ENCODE measurements at places on chromosomes 4 and X.
A peak's percentile ranks its signal among the peaks of the same experiment; 100 is the strongest.

GRCh38 chr4:33149658-33150524 is 2429.7 kb downstream of the PCDH7 start:
- DNase-seq, result no peak

DNA sequence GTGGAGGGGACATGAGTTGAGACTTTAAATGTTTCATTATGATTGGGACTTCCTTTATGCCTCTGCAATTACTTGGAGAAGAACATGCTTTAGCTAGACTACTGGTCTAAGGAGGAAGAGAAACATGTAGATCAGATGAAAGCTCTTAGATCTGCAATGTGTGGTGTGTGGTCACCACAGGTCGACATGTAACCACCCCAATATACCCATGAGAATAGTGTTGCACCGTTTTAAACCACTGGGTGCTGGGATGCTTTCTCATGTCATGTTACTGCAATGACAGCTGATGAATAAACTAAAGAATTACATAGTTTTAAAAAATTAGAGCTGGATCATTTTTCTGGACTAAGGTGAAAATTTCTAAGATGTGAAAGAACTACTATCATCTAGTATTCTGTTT is 1039.7 kb downstream of the RAPGEF2 start:
- no peak for DNase-seq

- DNase-seq, result peak; percentile 85
Measured at GRCh38 chr4:81505004-81505598, 33.4 kb upstream of the RASGEF1B start.

GRCh38 chrX:96985046-96985445 is 101.3 kb downstream of the RPA4 start:
- DNase-seq, result no peak

DNA sequence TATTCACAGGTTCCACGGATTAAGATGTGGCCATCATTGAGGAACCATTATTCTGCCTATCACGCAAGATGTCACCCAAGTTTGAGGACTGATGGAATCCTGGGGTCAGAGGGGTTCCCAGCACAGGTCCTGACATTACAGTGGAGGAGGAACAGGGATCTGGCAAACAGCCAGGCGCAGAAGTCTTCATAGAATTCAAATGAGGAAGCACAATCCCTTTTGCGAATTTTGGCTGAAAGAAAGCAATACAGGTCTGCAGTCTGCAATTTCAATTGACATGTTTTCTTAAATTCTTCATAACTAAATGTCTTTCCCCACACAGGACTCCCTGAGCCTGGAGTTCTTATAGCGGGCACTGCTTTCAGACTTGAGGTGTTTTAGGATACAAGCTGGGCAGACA is 14.5 kb downstream of the DOCK11 start:
- DNase-seq, result no peak

- DNase-seq, result no peak
Measured at GRCh38 chr4:13601848-13602247, 25.7 kb downstream of the BOD1L1 start.

- DNase-seq, result no peak
Measured at GRCh38 chr4:140187316-140187695, 33.3 kb upstream of the MAML3 start.

DNA sequence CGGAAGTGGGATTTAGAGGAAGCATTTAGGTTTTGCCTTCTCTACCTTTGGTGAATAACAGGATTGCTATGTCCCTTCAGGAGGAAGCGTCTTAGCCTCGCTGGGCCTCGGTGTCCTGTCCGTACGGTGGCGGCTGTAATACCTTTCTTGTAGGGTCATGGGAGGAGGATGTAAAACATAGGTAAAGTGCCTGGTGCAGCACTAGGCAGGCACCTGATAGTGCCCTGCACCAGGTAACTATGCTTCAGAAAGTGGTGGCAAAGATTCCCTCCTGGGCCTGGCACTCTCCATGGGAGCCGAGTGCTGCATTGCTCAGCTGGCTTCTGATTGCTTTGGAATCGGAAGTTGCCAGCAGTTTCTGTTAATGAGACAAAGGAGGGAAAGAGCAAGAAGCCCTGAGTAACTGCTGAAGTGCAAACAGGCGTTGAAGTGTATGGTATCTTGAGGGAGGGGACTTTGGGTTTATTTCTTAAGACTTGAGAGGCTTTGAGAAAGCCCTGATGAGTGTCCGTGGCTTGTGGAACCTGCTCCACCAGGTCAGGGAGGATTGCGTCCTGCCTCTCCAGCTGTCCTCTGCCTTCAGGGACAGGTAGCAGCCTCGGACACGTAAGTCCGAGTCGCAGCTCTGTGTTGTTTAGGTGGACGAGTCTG is 45.8 kb downstream of the TBC1D14 start:
- DNase-seq, result no peak

- peak; percentile 38 for DNase-seq
Measured at GRCh38 chr4:107757864-107758476, 37.9 kb upstream of the PAPSS1 start.

DNA sequence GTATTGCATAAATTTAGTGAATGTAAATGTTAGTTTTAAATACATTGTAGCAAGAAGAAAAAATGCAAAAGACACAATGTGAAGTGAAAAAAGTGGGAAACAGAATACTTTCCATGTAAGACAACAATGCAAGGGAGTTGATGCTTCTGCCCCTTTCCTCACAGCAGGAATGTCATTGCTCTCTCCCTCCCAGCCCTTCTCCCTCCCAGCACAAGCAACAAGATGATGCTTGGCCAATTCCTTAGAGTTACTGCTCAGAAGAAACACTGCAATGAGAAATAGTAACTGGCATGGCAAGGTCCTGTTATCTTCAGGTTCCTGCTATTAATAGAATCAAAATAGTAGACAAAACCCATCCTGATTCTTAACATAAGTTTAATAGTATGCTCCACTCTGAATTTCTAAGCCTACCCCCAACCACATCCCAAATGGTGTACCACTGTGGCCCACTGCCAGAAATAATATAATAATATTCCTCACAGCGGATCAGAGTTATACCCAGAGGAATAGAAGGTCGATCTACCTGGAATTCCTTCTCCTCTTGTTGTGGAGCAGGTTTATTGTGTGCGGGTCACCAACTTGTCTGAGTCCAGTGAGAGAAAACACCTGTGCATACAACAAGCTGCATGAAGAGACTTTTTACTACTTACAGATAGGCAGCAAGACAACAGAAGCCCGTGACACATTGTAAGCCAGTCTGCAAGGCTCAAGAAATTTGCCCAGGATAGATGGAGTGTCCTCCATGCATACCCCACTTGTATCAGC is 69.8 kb upstream of the SLC7A11 start:
- no peak for DNase-seq

DNA sequence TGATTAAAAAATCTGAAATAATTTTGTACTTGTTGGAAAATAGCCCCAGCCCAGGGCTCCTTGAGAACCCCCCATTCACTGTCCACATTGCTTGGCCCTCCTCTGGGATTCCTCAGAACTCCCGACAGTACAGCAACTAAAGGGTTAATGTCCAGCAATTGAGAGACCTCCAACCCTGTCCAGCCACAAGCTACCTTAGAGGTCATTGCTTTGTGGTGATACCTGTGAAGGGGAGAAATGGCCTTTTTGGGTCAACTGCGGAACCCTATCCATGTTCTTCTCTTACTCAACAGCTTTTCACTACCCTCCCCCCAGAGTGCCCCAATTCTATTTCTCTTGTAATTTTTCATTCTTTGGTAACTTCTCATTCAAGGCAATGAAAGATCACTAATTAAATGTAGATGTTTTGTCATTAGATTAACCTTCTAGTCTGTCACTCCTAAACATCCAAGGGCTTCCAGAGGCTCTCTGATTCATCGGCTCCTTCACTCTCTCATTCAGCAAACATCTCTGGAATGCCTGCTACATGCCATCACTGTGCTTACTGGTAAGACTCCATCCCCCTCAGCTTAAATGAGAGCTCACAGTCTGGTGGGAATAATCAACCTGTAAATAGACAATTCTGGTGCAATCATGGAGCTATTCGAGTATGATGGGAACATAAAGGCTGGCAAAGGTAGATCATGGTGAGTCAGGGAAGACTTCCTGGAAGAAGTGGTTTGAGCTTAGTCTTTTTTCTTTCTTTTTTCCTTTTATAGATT is 241.4 kb upstream of the PGRMC2 start:
- no peak for DNase-seq

GRCh38 chr4:22460266-22460665 is 55.6 kb downstream of the ADGRA3 start:
- no peak for DNase-seq

DNA sequence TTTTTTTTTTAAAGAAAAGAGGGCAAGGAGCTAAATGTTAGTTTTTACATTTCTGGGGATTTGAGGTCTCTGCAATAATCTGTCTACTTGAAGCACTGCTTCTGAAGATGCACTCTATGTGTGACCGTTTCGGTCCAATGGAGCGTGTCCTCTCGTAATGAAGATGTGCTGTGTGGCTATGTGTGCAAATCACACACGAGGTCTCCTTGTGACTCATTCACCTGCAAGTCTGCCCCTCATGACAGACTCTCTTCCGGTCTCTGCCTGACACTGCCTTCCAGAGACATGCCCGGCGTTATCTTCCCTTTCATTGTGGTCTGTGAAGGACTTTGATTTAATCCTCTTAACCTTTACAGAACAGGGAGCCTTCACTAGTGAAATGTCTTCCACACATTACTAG is 84.3 kb downstream of the TRAM1L1 start:
- no peak for DNase-seq

DNA sequence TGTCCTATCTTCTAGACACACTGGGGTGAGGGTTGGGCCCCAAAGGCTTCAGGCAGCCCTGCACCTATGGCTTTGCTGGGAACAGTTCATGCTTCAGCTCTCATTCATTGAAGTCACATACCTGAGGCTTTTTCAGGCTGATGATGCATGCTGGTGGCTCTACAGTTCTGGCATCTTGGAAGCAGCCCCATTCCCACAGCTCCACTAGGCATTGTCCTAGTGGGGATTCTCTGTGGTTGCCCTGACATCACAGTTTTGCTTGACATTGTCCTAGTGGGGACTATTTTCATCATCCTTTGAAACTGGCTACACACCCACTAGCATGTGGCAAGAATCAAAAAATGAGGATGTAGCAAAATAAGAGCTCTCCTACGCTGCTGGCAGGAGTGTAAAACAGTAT is 37.7 kb upstream of the C4orf17 start:
- no peak for DNase-seq

DNA sequence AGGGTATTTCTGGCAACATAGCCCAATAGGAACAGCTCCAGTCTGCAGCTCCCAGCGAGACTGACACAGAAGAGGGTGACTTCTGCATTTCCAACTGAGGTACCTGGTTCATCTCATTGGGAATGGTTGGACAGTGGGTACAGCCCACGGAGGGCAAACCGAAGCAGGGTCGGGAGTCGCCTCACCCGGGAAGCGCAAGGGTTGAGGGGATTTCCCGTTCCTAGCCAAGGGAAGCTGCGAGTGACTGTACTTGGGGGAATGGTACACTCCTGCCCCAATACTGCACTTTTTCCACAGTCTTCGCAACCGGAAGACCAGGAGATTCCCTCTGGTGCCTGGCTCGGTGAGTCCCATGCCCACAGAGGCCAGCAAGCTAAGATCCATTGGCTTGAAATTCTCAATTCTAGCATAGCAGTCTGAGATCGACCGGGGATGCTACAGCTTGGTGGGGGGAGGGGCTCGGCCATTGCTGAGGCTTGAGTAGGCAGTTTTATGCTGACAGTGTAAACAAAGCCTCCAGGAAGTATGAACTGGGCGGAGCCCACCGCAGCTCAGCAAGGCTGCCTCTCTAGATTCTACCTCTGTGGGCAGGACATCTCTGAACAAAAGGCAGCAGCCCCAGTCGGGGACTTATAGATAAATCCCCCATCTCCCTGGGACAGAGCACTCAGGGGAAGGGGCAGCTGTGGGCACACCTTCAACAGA is 14.0 kb upstream of the ADAD1 start:
- DNase-seq, result no peak

GRCh38 chr4:53489279-53489889 is 101.9 kb downstream of the LNX1 start:
- DNase-seq, result no peak

- DNase-seq, result no peak
Measured at GRCh38 chr4:99468889-99469288, 33.7 kb upstream of the ADH7 start.

DNA sequence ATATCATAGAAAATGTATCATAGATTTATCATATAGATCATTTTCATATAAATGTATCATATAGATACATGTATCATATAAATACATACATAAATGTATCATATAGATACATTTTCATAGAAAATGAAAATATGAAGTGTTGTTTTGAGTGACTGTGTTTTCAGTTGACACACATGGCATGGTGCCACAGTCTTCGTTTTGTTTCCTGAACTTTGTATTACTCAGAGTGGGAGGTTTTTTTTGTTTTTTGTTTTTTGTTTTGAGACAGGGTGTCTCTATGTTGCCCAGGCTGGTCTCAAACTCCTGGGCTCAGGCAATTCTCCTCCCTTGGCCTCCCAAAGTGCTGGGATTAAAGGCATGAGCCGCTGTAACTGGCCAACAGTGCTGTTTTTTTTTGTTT is 3.9 kb downstream of the RBM10 start:
- DNase-seq, result no peak

- DNase-seq, result no peak
Measured at GRCh38 chr4:166902941-166903340, 331.4 kb downstream of the SPOCK3 start.

DNA sequence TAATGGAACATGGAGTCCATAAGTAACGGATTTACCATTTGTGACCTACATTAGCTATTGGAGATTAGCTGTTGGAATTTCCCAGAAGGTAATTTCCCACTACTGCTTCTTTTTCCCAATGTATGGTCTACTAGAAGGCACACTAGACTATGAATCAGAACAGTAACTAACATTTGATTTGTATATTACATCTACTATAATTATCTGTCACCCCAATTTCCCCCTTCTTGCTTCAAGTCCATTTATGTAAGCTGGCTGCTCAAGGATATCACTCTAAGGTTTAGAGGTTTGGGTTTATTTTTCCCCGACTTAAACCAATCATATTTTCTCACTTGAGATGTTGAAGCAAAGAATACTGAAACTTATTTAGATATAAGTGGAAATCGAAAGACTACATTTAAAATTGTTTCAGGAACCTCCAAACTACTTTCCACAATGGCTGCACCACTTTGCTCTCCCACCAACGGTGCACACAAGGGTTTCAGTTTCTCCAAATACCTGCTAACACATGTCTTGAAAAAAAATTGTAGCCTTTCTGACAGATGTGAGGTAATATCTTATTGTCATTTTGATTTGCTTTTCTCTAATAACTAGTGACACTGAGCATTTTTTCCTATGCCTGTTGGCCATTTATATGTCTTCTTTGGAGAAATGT is 33.3 kb upstream of the H2AZ1 start:
- DNase-seq, result no peak

DNA sequence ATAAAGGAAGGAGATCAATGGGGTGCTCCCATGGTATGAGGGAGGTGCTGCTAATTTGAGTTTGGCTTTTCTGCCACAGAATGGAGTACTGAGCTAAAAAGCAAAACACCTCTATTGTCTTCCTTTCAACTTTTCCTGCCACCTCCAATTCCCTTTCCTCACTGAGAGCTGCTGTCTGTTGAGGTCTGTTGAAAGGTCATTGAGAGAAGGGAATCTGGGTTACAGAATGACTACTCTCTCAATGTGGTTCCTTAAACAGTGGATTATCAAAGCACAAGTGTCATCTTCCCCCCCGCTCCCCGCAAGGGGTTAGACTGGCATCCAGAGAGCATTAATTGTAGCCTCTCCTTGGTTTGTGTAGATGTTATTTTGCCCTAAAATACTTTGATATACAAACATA is 10.7 kb downstream of the USP9X start:
- no peak for DNase-seq

- DNase-seq, result no peak
Measured at GRCh38 chrX:18582910-18583493, 88.9 kb downstream of the RS1 start.

Data from CD4-positive, alpha-beta T cell treated with Interleukin-4 for 1 hour (primary cell).